ENCODE measurements at places on chromosomes 2 and 18.

DNA sequence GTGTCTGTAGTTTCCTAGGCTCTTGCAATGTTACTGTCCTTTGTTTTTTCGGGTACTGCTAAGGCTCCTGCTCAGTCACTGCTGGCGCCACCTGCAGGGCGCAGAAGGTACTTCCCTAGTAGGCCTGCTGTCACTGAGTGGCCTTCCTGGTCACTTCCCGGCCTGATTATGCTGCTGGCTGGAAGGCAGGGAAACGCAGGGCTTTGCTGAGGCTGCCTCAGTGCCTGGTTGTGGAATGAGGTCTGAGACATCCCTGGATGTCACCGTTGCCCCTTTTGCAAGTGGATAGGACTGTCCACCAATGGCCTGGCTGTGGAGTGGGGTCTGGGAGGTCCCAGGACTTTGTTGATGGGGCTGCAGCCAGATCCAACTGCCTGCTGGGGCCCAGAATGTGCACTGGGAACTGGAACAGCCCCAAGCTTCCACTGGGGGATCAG lies 13.1 kb downstream of the DAW1 start:
- DNase-seq: peak; percentile 25

DNA sequence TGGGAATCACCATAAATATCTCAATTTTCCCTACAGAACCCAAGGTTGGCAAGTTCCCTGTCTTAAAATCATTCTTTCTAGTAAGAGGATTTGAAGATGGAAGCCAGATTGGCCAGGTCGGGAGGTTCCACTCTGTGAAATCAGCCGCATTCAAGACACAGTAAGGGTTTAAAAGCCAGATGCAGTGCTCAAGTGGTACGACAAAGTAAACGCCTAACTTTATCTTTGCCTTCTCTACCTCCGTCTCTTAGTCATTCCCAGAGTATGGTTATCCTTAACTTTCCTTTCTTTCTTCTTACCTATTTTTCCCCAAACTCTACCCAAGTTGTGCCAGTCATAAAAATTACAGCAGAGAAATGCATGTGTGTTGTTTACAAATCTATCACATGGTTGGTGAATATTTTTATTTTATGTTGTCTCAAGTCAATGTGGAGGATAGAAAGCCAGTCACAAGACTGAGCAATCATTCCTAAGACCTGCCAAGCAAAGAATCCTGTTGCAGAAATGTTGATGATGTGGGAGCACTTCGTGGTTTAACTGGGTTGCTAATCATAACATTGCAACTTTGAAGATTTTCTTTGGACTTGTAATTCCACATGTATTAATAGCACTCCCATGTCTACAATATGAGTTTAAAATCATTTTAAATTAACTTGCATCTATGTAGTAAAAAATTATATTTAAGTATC lies 62.6 kb downstream of the SLC40A1 start:
- no peak for DNase-seq

DNA sequence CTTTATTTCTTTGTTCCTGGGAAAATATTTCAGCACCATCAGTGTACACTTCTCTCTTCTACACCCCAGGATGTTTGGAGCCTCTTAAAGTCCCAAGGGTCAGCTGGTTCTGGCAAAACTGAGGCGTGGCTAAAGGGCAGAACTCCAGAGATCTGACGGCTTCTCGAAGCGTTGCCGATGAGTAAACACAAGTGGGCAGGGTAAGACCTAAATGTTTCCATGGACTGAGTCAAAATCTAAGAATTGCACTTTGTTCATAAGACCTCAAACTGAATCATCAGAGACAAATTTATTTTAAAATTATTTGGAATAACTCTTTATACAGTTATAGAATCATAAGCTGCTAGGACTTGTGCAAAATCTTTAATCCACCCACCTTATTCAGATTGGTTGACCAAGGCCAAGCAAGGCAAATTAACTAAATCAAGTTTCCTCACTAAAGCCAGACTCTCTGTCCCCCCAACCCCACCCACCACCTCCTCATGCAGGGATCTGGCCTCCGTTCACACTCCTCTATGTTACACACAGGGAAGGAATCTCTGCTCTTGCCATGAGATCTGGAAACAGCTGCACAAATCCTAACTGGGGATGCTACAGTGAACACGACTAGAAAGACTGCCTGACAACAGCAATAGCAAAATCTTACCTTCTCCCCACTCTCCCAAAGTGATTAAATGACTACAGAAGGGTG lies 342.6 kb upstream of the KLHL29 start:
- no peak for DNase-seq

GRCh38 chr18:47932603-47933002 lies 2.1 kb upstream of the SMAD2 start:
- DNase-seq: no peak

DNA sequence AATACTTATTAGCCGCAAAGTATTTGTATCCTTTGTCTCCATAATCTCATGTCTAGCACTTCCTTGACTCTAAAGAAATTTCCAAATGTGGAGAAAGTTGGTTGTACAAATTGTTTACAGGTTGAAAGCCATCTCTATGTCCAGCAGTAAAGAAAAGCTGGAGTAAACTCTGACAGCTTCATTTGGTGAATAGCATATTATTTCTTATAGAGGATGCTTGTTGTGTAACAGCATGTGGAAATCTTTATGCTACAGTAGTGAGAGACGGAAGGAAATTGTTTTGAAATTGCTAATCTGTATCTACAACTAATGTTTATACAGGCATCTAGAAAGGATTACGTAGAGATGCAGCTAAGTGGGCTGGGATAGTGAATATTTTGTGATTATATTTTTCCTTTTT lies 78.5 kb downstream of the UGGT1 start:
- no peak for DNase-seq

- DNase-seq: no peak
These were observed 120.2 kb downstream of the LAMA3 start for GRCh38 chr18:23809415-23809814.

GRCh38 chr2:36882532-36882931 lies 83.8 kb downstream of the STRN start:
- no peak for DNase-seq

DNA sequence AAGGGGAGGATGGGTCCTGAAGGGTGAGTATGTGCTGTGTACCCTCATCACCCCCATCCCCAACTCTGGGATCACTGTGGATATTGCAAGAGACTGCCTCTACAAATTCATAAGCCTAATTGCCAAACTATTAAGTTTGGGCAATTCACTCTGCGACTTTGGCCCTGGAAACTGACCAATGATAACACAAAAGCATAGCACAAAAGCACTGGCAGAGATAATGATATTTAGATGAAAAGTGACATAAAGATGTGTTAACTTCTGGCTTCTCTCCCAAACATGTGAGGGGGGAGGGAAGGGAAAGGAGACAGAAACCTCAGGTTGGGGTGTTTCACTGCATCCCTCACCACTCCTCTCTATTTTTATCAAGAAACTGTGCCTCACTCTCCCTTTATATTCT lies 150.3 kb downstream of the SATB2 start:
- DNase-seq: no peak

Measured in naive thymus-derived CD8-positive, alpha-beta T cell (primary cell).